CMK (cell line): ENCODE measurements at places on chromosomes 5 and 9.

- no peak for DNase-seq
Measured at GRCh38 chr5:89755024-89755423, 654.5 kb downstream of the CETN3 start.

- DNase-seq: no peak
Measured at GRCh38 chr5:102483736-102484135, 15.1 kb downstream of the SLCO6A1 start.

DNA sequence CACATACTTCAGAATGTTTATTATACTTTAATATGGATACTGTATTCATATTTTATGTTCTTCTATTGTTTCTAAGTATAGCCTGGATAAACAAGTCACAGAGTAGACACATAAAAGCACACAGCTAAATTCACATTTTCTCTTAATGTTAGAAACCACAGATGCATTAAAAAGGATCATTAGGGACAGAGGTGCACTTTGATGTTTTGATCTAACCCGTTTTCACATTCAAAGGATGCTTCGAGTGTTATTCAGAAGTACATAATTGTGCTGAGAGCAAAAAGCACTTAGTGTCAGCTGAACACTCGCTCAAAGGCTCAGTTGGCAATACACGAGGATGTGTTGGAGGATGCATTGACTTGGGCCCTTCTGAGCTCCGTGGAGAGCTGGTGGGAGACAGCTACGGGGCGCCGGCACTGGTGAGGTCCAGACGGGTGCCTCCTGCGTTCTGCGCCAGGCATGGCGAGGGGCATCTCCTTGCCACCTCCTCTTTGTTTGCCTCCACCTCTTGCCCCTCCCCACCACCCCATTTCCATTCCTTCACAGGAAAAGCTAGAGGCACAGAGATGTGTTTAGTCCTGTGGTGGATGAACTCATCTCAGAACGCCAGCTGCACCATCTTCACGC lies 35.5 kb downstream of the MED10 start:
- no peak for DNase-seq

DNA sequence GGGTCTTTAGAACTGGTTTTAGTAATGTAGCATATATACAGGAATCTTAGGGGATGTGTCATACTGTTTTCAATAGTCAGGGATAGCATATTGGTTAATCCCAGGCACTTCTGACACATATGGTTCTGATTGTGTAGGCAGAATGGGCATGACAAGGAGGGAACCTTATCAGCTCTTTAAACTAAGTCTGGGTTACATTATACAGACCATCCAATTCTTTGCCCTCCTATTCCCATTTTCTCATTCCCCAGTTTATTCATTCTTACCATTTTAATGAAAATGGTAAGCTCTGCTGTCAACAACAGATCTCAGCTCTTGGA lies 85.1 kb downstream of the NDUFAF2 start:
- DNase-seq: no peak
